ENCODE measurements at places on chromosomes 11 and 22.
A peak's percentile ranks its signal among the peaks of the same experiment; 100 is the strongest.

DNA sequence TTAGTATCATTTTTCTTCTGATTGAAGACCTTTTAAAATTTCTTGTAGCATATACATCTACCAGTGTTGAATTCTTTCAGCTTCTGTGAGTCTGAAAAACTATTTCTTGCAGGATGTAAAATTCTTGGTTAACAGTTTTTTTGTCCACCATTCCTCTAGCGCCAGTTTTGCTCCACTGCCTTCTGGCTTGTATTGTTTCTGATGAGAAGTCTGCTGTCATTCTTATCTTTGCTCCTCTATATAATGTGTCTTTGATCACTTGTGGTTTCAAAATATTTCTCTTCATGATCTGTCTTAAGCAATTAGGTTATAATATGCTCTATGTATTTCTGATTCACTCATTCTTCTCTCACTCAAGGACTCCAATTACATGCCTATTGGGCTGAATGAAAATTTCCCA lies 152.3 kb downstream of the INSC start:
- DNase-seq, result no peak

DNA sequence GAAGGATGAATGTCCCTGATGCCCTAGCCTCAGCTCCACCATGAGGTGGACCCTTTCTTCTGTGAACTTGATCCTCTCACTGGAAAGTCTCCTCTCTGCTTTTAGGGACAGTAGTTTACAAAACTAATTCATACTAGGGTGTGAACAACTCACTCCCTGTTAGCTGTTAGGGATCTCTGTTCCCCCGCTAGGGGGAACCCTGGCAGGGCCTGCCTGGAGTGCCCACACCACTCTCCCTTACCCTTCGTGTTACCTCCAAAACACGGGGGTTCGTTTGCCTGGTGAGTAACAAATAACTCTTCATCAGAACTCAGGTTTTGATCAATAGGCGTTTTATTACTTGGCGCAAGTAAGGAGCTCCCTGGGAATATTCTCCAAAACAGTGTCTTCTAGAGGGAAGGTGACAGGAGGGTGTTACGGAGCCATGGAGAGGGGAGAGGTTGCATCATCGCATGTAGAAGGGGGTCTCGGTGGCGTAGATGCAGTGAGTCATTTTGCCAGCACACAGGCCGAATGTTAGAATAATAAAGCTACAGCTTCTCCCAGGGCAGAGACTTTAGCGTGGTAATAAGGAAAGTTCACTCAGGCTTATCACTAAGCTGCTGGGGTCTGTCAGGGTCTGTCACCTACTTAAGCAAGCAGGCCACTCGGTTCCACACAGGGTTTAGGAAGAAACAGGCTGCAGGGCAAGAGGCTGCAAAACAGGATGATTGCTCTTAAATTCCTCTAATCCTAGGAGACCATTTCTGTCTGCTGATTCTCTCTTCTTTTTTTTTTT lies 45.8 kb downstream of the C11orf96 start:
- no peak for DNase-seq

DNA sequence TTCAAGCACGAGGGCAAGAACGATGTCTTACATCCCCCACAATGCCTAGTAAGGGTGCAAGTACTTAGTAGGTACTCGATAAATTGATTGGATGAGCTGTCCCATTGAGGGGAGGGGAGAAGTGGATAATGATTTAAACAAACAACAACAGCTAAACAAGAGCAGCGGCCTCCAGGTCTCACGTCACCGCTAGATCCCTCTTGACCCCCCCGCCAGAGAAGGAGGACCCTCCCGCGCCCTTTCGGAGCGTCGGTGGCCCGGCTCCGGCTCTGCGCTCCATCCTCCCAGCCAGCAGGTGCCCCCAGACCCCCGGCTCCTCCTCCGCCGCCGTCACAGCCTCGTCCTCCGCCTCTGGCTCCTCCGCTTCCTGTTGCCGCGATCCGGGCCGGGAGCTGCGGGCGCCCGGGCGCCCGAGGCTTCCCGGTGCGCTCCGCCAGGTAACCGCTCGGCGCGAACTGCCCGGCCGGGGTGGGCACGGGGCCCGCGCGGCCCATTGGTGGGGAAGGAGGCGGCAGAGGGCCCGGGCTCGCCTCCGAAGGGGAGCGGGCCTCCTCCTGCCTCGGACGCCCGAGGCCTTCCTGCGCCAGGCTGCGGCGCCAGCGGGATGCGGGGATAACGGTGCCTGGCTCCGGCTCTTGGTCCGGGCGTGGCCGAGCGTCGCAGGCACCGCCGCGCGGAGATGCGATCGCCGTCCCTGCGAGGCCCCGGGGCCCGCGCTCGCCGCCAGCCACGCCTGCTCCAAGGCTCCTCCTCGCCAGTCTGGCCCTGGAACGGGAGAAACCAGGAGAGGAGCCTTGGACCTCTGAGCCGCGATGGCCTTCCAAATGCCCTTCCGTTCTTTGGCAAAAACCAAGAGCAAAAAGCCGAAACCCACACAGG lies at the start of gene TLCD5:
Gene TLCD5 (plus strand): TSS at position 368 of the 879 bp plus-strand sequence. CDS start 2,143 bp downstream, outside the sequence.
- peak; percentile 39 for DNase-seq

DNA sequence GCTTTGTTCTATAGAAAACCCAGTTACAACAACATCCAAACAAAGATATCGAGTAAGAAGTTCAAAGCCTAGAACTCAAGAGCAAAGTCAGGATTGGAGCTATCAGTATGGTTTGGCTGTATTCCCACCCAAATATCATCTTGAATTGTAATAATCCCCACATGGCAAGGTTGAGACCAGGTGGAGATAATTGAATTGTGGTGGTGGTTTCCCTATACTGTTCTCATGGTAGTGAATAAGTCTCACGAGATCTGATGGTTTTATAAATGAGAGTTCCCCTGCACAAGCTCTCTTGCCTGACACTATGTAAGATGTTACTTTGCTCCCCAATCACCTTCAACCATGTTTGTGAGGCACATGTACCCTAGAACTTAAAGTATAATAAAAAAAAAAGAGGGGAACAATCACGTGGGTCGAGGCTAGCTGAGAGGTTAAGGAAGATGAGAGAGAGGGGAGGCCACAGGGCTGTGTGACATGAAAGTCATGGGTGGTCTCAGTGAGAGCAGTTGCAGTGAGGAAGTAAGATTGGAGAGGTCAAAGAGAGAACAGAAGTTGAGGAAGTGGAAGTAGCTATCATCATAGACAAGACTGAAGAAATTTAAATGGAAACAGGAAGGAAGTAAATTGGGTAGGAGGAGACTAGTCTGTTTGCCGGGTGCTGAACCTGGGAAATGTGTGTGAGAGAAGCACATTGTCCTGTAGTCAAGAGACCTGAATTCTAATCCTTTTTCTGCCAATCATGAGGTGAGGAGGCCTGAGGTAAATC lies 80.1 kb upstream of the CD44 start:
- no peak for DNase-seq

- no peak for DNase-seq
Observed at GRCh38 chr22:36701965-36702621, 1.5 kb downstream of the CACNG2 start.

DNA sequence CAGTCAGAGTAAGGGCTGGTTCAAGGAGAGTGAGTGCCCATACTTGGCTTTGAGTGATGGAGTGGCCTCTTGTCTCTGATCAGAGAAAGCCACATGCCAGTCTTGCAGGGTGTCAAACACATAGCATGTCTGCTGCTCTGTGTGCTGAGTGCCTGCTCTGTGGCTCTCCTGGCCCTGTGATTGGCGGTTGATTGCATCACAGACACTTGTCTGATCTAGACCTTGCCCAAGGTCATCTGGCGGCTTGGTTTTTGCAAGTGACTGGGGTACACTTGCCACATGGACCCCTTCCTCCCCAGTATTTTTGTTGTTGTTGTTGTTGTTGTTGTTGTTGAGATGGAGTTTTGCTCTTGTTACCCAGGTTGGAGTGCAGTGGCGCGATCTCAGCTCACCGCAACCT lies 10.3 kb downstream of the OSBP2 start:
- DNase-seq, result no peak

DNA sequence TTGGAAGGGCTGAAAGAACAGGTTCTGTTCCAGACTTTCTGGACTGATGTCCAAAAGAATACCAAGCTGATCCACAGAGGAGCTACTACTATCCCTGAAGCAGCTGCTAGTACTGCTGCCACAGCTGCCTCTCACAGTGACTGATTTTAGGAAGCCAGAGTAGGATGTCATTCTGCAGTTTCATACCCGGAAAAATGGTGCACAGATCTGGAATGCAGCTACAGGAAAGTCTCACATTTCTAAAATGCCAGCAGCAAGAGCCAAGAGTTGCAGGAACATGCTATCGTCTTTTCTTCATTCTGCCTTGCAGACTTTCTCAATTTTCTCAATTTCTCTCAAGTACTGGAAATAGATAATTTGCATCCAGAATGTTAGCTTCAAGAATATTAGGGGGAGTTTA lies 19.4 kb upstream of the CCDC179 start:
- no peak for DNase-seq

- no peak for DNase-seq
Observed at GRCh38 chr11:118202599-118203422, 22.0 kb downstream of the JAML start.

DNA sequence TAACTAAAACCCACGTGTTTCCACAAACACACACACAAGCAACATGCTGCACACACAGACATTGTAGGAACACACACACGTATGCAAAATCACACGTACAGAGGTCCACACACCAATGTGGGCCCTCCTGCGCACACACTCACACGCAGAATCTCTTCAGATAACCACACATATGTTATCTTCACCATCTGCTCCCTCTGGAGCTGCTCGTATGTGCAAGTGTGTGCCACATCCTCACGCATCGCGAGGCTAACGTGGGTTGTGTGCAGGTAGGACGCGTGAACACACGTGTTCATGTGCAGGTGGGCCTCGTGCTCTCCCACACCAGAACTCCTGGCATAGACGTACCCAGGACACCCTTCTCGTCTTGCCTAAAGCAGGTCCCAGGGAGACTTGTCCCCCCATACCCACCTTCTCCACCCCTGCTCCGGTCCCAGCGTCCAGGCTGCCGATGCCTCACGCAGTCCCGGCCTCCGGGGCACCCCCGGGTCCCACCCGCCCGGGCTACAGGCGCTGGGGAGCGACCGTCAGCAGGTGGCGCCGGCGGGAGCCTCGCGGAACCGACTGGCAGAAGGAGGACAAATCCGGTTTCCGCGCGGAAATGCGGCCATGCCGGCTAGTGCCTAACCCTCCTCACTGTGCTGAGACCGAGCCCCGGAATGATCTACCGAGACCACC lies 10.3 kb upstream of the IGSF9B start:
- DNase-seq, result no peak

DNA sequence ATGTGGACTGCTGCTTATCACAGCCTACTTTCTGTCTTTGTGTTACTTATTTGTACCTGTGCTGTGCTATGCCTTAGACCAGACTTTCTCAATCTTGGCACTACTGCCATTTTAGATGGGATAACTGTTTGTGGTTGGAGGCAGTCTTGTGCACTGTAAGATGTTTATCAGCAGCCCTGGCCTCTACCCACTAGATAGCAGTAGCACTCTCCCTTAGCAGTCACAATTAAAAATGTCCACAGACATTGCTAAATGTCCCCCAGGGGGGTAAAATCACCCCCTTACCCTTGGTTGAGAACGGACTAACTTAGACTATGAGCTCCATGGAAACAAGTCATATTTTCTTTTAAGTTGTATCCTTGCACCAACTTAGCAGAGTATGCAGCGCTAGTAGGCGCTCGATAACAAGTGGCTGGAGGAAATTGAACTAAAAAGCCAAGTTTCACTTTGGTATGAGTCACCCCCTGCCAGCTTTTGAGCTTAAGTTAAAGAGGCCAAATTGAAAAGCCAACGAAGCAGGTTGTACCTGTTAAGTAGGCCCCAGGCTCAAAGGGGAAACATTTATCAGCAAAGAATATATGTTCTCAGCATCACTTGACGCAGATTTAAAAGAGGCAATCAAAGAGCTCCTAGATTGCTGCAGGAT lies 304.8 kb upstream of the SORL1-AS1 start:
- DNase-seq, result no peak

GRCh38 chr11:120168108-120168959 lies 30.4 kb upstream of the TRIM29 start:
- no peak for DNase-seq

- no peak for DNase-seq
Observed at GRCh38 chr11:8830641-8831040, 80.3 kb upstream of the AKIP1 start.

DNA sequence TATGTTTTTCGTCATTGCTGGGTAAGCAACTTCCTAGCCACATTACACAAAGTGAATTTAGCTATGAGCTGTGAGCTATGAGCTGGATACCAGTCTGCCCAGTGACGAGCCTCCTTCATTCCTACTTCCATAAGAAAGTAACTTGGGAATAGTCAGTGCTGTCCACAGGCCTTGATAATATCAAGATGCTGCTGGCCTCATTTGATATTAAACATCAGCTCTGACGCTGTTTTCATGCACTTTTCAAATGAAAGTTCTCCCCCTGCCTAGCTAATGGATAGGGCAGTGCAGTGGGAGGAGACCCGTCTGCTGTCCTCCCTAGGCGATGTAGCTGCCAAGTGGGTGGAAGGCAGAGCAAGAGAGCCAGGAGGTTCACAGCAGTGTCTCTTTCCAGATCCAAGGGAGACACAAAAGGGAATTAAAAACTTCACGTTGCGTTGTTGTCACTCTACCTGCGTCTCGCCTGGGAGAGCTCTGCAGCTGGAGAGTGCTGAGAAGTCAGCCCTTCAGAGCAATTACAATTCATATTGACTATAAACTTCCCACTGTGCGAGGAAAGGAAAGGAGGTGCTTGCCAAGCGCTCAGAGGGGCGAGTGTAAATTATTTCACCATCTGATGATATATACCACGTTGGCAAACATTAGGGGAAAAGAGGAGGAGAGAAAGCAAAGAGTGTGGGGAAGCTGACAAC lies 861.4 kb downstream of the NTM start:
- no peak for DNase-seq

- DNase-seq, result no peak
Observed at GRCh38 chr11:110410651-110411050, 19.1 kb upstream of the FDX1 start.

- no peak for DNase-seq
Observed at GRCh38 chr11:73218830-73219215, 742 bp downstream of the P2RY2 start.

Data from NCI-H2227 treated with DMSO at 0.1 percent for 48 hours (cell line).